ENCODE measurements at places on chromosomes 1 and 21.

DNA sequence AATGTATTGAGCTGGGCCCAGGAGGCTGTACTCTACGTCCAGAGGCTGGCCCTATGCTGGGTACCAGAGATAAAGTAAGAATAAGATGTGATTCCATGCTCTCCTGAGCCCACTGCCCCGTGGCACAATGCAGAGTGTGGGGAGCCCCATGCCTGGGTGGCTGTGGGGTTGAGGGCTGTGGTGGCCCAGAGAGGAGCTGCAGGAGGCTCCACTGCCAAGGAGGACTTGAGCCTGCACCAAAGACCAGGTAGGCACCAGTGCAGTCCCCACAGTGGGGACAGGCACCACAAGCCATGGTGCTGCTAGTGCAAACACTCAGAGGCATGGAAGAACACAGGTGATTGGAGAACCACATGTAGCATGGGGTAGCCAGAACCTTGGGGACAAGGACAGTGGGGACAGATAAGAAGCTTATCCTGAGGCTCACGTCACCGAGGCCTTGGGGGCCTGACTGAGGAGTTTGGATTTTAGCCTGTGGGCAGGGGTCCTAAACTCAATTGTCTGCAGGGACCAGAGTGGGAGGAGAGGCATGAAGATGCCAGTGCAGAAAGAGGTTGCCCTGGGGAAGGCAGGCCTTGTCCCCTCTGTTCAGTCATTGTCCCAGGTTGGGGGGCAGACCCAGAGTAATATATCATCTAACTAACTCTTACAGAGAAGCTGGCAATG, 21.9 kb upstream of the EPS8L3 start:
- no peak for DNase-seq

GRCh38 chr1:115630342-115630741, 11.4 kb upstream of the VANGL1 start:
- no peak for DNase-seq

DNA sequence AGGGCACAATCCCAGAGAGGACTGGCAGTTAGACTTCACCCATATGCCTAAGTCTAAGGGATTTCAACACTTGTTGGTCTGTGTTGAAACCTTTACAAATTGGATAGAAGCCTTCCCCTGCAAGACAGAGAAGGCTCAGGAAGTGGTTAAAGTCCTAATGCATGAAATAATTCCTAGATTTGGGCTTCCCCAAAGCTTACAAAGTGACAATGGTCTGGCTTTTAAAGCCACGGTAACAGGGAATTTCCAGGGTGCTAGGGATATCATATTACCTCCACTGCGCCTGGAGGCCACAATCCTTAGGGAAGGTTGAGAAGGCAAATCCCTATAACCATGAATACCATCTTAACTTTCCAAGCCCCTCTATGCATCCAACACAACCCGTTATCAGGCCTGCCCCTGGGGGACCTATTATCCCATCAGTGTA, 3.3 kb upstream of the FMO4 start:
- DNase-seq = no peak

DNA sequence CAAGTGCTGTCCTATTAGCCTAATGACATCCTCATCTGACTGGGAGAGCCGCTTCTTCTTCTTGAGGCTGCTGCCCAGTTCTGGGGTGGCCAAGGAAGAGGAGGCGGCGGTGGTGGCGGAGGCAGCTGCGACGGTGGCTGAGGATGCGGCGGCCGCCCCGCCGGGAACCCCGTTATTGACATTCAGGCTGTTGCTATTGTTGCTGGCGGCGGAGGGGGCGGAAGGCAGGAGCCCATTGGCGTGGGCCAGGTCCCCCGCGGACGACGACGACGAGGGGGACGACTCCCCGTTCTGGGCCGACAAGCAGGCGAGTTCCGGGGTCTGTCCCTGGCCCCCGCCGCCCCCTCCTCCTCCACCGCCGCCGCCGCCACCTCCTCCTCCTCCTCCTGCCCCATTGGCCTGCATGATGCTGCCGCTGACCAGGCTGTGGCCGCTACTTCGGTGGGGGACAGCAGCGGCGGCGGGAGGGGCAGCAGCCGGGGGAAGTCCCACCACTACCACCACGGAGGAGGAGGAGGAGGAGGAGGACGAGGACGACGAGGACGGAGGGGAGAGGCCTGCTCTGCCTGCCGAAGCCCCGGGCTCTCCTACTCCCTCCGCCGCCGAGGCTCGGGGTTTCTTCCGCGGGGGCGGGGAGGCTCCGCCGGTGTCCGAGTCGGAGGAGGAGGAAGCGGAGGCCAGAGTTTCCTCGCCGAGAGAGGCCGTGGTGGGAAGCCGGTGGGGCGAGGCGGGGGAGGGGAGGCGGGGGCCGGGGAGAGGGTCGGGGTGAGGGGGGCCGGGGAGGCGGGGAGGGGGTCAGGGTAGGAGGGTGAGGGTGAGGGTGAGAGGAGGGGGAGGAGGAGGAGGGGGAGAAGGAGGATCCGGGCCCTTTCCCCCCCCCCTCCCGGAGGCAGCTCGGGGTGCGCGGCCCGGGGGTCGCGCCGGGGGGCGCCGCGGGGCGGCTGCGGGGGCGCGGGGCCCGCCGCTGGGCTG, 610 bp downstream of the WDR26 start:
- no peak for DNase-seq

DNA sequence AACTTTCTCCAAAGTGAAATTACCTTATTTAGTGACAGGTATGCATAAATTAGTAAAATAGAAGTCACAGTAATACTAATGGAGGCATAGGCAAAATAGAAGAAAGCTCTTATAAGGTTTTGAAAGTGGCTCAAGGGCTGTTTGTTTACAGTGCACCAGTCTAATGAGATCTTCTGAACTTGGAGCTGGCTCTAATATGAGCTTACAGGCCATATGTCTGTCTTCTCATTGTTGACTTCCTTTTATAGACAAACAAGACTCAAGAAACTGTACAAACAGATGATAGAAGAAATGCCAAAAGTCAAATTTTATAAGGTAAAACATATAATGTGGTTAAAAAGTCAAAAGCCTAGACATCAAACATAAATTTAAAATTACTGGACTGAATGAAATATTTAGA, 207.5 kb upstream of the NEGR1 start:
- no peak for DNase-seq

- DNase-seq = no peak
Observed at GRCh38 chr1:92857817-92858216, 26.0 kb downstream of the RPL5 start.

DNA sequence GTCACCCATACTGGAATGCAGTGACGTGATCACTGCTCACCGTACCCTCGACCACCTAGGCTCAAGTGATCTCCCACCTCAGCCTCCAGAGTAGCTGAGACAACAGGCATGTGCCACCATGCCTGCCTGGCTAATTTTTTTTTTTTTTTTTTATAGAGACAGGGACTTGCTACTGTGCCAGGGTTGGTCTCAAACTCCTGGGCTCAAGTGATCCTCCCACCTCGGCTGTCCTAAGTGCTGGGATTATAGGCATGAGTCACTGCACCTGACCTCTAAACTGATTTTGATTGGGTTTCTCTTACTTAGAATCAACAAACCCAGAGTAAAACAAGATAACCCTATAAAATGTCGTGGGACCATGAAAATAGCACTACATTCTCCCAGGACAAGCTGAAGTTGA, 112.0 kb downstream of the UBE2U start:
- DNase-seq = no peak

GRCh38 chr1:157937744-157938143, 55.7 kb upstream of the KIRREL1 start:
- DNase-seq = no peak

DNA sequence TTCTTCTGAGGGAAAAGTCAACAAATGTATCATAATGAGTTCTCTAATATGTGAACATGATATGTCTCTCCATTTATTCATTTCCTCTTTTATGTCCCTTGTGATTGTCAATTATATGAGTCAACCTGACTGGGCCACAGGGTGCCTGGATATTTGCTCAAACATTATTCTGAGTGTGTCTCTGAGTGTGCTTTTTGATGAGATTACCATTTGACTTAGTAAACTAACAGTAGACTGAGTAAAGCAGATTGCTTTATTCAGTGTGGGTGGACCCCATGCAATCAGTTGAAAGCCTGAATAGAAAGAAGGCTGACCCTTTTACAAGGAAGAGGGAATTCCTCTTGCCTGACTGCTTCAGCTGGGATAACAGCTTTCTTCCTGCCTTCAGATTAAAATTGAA, 142.6 kb downstream of the SLC35F3 start:
- no peak for DNase-seq

DNA sequence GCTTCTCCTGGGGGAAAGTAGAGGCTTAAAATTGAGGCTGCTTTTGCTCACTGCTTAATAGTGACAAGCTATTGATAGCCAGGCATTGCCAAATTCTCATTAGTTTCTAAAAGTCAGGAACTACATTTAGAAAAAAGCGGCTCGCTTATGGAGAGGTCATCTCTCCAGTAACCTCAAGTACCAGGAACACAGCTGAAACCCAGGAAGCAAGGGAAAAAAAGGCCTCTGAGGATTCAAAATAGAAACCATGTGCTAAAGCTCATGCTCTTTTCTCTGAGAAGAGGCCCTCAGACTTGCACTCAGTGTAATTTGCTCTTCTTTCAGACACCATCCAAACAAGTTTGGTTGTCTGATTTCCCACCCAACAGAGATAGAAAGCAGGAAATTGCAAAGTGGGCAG, 261.4 kb upstream of the USP25 start:
- no peak for DNase-seq

DNA sequence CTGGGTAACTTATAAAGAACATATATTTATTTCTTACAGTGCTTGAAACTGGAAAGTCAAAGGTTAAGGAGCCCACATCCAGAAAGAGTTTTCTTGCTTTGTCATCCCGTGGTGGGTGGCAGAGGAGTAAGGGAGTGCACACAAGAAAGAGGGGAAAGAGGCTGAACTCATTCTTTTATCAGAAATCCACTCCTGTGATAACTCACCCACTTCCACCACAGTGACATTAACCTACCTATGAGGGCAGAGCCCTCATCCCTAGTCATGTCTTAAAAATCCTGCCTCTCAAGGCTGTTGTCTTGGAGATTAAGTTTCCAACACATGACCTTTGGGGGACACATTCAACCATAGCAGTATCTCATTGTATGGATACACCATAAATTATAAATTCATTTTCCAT, 32.5 kb upstream of the RGS4 start:
- DNase-seq = no peak

DNA sequence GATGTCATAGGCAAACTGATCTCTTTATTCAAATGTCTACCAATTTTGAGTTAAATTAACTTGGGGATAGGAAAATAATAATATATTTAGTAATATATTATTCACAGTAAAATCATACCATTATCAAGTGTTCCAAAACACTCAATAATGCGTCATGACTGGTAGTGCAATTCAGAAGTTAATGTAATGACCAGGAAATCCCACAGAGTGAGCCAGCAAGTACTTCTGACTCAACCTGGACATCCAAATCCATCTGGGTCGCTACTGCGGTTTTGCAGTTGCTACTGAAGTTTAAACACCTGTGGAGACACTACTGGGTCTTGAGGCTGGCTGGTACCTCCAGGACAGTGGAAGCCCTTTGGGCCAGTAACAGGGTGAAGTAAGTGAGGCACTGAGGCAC, 44.8 kb downstream of the DPYD start:
- DNase-seq = no peak

- no peak for DNase-seq
Observed at GRCh38 chr1:10528066-10529014, 53.6 kb downstream of the PEX14 start.

- no peak for DNase-seq
Observed at GRCh38 chr1:85047144-85047471, 1.2 kb downstream of the MCOLN3 start.

DNA sequence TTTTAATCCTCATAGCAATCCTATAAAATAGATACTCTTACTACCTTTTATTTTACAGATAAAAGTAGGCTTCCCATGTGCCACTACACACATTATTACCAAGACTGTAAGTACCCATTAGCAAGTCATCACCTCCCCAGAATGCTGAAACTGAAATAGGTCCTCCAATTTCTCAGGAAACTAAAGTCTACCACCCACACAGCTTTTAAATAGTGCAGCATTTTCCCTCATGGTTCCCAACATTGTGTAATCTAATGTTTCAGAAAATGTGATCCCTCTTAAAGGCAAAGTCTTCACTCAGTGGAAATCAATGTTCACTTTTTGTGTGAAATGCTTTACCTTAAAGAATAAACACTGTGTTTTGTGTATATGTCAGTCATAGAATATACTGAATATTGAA, 356.5 kb downstream of the GPATCH2 start:
- DNase-seq = no peak

- no peak for DNase-seq
Observed at GRCh38 chr21:43195121-43196021, 26.6 kb downstream of the CRYAA start.

DNA sequence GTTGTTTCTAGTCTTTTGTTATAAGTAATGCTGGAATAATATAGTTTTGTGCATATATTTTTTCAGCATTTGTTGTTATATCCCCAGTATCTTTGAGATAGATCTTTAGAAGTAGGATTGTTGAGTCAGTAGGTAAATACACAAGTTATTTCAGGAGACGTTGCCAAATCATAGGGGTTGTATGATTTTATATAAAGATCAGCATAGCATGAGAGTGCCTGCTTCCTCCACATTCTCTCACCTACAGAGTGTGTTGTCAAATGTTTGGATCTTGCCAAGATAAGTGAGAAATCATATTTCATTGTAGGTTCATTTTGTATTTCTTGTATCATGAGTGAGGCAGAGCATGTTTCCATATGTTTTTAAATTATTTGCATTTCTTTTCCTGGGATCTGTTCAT, 24.6 kb downstream of the MIA3 start:
- no peak for DNase-seq

- no peak for DNase-seq
Observed at GRCh38 chr1:147080006-147080661, 92.1 kb downstream of the PRKAB2 start.

- DNase-seq = no peak
Observed at GRCh38 chr1:182051938-182052337, 9.6 kb downstream of the ZNF648 start.

DNA sequence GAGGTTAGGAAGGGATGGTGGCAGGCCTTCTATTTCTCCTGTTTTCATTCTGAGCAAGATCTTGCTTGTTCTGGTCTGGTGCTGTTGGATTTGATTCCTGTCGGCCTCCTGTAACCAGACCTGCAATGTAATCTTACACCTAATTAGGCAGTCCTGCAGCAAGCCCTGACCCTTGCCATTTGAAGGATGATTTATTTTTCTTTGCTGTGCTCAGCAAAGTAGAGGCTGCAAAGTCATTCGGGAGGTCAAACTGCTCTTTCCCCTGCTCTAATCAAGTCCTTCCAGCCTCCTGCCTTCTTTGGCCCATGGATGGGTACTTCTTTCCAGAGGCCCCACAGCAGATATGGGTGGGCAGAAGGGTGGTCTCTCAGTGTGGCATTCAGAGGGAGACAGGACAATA, 417.7 kb upstream of the USP24 start:
- no peak for DNase-seq

DNA sequence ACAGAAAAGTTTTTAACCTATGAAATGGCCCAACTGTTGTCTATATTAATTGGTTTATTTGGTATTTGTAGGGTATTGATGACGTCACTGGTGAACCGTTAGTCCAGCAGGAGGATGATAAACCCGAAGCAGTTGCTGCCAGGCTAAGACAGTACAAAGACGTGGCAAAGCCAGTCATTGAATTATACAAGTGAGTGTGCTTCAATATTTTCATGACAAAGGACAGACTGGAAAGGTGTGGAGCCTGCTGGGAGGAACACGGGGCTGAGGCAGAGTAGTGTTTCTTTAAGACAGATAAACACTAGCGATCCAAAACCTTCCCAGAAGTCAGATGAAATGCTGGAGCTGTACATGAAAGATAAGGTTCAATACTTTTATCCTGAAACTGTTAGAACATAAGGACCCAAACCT, 76.7 kb downstream of the AK4 start:
- DNase-seq = no peak

GRCh38 chr1:82268826-82269225, 468.1 kb downstream of the ADGRL2 start:
- DNase-seq = no peak

GRCh38 chr1:92907949-92908684, 53.1 kb downstream of the DIPK1A start:
- no peak for DNase-seq
